Left ventricle myocardium inferior (tissue), 1 donor: ENCODE measurements at places on chromosomes 1 and 21. TPM values are rescaled to one million over a fixed set of nuclear protein-coding genes. Genes with fewer than 3 reads are reported as not detected.

The RNF19B gene
- 15.4 TPM for total RNA-seq

DNA sequence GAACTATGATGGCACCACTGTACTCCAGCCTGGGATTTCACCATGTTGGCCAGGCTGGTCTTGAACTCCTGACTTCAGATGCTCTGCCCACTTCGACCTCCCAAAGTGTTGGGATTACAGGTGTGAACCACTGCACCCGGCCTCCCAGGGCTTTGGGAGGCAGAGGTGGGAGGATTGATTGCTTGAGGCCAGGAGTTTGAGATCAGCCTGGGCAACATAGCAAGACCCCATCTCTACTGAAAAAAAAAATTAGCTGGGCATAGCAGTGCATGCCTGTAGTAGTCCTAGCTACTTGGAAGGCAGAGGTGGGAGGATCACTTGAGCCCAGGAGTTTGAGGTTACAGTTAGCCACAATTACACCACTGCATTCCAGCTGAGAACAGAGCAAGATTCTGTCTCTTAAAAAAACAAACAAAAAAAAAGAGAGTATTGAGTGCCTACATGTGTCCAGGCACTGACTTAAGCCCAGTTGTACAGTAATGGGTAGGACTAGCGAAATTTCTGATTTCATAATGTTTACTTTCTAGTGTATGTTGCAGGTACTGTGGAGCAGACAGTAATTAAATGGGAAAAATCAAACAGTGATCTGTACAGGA, 4.2 kb downstream of the MANEAL start:
- no peak for DNase-seq
- H3K27ac ChIP-seq = no peak overlapping the region
- H3K36me3 ChIP-seq = peaks cover 14% of the 10 kb centered on the region
- no peaks in the 10 kb centered on the region for H3K27me3 ChIP-seq

- H3K4me3 ChIP-seq = no peak overlapping the region
- H3K27ac ChIP-seq = no peak overlapping the region
- no peak for DNase-seq
These were observed 937 bp downstream of the CD48 start for GRCh38 chr1:160710517-160711252.

The EVI5 gene
- 30.4 TPM for total RNA-seq

The OR2T35 gene
- not detected for total RNA-seq

DNA sequence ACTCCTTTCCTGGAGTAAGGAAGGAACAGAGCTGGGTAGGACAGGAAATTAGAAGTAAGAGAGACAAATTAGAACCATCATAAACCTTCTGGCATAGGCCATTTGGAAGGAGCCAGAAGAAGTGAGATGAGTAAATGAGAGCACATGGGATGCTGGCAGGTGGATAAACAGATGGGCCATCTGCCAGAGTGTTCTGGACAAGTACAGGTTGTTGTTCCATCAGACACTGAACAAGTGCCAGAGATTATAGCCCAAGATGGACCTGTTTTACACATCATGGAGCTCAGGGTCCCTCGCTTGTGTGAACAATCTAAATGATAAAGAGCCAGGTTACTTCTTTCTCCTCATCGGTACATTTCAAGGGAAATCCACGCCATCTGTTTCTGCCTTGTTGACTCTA, 200.3 kb downstream of the HHIPL2 start:
- no peaks in the 10 kb centered on the region for H3K36me3 ChIP-seq
- no peak overlapping the region for H3K4me3 ChIP-seq
- H3K4me1 ChIP-seq = no peaks in the 10 kb centered on the region
- H3K27ac ChIP-seq = no peak overlapping the region

GRCh38 chr1:165239873-165240272, 116.6 kb downstream of the LMX1A start:
- no peak overlapping the region for H3K4me3 ChIP-seq
- no peak overlapping the region for H3K27ac ChIP-seq
- DNase-seq = no peak
- peaks cover 46% of the 10 kb centered on the region for H3K27me3 ChIP-seq
- peaks cover 18% of the 10 kb centered on the region for H3K4me1 ChIP-seq

DNA sequence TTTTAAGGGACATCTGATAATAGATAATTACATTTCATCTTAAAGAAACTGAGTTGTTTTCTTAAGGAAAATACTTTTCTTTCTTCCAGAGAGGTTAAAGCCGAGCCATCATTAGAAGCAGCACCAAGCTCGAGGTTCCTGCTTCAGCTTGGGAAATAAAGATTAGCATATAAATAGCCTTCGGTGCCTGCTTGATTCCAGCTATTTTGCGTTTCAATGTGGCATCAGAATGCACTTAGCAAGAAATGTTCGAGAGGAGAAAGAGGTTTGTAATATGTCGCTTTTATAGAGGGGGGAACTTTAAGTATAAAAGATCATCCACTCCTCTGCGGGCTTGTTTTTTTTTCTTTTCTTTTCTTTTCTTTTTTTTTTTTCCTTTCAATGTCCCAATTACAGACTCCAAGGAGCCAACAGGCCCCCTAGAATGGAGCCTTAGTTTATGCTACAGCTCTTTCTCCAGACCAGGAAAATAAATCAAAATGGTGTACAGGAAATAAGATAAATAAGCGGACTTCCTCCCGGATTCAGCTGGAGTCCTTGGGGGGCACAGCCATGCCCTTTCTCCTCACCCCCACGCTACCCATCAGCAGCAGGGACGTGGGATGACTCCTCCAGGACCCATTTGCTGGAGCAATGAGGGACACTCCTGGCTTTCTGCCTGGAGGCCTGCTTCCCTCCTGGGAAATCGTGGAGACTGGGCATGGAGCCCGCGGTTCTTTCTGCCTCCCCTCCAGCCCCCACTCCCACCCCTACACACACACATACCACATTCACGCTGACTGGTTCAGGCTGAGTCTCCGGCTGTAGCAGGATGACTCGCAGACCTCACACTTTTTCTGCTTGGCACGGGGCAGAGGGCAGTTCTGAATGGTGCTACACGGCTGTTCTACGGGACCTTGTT, 131.6 kb downstream of the RRAGC start:
- no peaks in the 10 kb centered on the region for H3K36me3 ChIP-seq
- peak overlapping the region; percentile 10 for H3K4me3 ChIP-seq

The CFHR4 gene
- total RNA-seq = not detected

GRCh38 chr1:201397675-201398074, 1.4 kb downstream of the LAD1 start:
- H3K36me3 ChIP-seq = no peaks in the 10 kb centered on the region
- H3K4me3 ChIP-seq = no peak overlapping the region
- H3K27me3 ChIP-seq = peaks cover 34% of the 10 kb centered on the region
- peaks cover 26% of the 10 kb centered on the region for H3K4me1 ChIP-seq
- H3K27ac ChIP-seq = no peak overlapping the region

The ANKRD65 gene
- 1.7 TPM for total RNA-seq

GRCh38 chr1:151970626-151971025, 23.0 kb downstream of the S100A10 start:
- DNase-seq = no peak
- no peak overlapping the region for H3K27ac ChIP-seq
- H3K36me3 ChIP-seq = no peaks in the 10 kb centered on the region

The DNAI4 gene
- 17.9 TPM for total RNA-seq

- no peaks in the 10 kb centered on the region for H3K27me3 ChIP-seq
- peaks cover 60% of the 10 kb centered on the region for H3K4me1 ChIP-seq
- peak; percentile 92 for DNase-seq
These were observed at the start of gene SH3BP5L for GRCh38 chr1:248825909-248826760. TSS of gene SH3BP5L (minus strand) at chr1:248825915. CDS start at chr1:248824935, 980 bp downstream.

DNA sequence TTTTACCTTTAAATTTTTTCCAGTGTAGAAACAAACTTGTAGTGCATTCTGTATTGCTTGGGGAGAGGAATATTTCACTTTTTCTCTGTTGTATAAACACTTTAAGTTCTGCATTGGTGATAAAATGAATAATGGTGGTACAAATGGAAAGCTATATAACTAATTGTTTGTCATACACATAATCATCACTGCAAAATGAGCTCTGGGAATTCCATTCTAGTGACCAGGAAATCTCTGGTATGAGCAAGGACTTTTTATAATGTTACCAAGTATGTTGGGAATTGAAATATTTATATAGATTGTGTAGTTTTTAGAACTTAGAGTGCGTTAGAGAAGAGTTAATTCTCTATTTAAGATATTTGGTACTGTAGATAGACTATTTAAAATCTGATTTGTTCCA, 5.0 kb upstream of the FMN2 start:
- peaks cover 4% of the 10 kb centered on the region for H3K4me1 ChIP-seq
- no peak for DNase-seq
